SHP77 treated with DMSO at 0.1 percent for 48 hours (cell line): ENCODE measurements at places on chromosomes 1 and 21.

DNA sequence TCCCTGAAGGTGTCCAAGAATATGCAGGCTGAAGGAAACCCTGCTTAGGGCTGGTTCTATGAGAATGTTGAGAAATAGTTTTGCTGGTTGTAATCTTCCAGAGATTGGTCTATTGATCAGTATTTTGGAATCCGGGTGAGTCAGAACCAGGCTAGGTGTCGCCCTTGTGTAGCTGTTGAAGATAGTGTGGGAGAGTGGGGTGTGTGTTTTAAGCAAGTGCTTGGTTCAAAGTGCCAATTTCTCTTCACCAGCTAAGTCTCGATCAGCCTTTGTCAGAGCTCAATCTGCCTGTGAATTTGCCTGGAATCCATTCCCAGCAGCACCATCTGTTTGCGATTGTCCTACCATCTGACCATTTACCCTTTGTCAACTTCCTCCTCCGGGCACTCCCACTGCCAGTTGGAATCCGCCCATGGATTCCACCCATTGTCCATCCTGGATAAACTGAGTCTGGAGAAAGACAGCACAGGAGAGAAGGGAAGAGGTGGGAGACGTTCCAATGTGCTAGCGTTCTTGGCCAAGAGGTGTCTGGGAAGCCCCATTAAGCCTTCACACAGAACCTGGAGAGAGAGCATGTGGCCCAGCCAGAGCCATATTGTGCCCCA is 59.4 kb upstream of the CYP2J2 start:
- no peak for DNase-seq

DNA sequence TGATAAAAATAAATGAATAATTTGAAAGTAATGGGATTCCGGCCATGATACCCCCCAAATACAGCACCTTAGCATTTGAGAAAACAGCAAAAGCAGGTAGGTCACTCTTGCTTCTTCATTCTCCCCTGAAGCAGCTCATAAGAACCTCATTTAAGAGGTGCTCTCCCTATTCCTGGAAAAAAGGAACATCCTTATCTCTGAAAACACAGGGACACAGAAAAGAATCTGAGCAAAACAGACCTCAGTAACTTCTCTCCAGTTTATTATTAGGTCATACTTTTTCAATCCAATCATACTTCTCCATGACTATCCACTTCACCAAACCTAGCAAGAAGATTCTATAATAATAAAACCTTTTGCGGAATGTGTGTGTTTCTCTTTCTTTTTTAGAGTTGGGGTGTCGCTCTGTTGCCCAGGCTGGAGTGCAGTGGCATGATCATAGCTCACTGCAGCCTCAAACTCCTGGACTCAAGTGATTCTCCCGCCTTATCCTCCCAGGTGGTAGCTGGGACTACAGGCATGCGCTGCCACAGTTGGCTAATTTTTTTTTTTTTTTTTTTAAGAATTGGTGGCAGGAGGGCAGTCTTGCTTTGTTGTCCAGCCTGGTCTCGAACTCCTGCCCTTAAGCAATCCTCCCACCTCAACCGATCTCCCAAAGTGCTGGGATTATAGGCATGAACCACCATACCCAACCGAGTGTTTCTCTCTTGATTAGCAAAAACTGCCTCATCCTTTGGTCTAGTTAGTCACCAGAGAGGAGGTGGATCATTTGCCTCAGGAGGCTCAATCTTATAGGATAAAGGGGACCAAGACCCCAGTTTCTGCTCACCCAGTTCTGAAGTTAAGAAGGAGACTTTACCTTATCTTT is 10.6 kb upstream of the TRIM33 start:
- no peak for DNase-seq

DNA sequence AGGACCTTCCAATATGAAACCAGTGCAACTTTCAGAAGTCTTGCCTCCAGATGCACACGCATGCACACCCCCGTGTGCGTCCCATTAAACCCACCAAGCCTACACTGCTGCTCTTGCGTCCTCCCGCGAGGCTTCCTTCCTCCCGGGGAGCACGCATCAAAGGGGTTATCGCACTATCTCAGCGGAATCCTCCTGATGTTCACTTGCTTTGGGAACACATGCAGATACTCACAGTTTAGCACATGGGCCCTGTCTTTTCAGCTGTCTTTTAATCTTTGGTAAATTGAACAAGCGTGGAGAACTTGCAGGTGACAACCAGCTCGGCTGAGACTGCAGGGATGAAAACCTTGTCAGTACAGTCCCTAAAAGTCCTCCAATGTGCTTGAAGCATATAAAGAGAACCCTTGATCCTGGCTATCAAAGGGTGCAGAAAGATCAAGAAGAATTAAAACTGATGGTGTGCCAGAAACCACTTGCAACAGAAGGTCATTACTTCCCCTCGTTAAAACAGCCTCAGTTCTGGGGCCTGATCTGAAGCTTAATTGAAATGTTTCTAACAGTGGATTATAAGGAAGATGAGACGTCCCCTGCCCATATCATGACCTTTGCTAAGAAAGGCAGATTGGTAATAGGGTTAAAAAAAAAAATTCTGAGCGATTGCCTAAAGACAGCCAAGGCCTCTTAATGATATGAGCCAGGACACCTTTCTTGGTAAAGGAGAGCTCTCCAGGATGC is 149.4 kb upstream of the LMO4 start:
- no peak for DNase-seq

GRCh38 chr1:152899027-152899426 is 9.3 kb upstream of the IVL start:
- no peak for DNase-seq

- no peak for DNase-seq
These were observed 15.2 kb upstream of the ARHGEF2 start for GRCh38 chr1:155993595-155993994.

GRCh38 chr1:200837931-200838571 is 34.7 kb upstream of the GPR25 start:
- DNase-seq = no peak

DNA sequence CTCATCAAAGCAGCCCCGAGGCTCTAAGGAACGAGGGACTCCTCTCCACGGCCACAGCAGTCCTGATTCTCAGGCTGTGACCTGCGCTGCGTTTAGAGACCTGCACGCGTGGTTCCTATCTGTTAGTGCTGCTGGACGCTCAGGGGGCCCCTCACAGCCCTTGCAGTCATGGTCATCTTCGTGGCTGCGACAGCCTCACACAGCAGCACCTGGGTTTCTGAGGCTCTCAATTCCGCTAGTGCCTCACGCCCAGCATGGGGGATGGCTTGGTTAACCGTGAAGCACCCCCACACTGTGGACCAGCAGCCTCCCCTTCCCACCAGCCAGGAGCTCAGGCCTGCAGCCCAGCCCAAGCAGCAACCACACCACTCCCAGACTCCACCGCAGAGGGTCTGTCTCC is 7.8 kb downstream of the MORN1 start:
- no peak for DNase-seq

DNA sequence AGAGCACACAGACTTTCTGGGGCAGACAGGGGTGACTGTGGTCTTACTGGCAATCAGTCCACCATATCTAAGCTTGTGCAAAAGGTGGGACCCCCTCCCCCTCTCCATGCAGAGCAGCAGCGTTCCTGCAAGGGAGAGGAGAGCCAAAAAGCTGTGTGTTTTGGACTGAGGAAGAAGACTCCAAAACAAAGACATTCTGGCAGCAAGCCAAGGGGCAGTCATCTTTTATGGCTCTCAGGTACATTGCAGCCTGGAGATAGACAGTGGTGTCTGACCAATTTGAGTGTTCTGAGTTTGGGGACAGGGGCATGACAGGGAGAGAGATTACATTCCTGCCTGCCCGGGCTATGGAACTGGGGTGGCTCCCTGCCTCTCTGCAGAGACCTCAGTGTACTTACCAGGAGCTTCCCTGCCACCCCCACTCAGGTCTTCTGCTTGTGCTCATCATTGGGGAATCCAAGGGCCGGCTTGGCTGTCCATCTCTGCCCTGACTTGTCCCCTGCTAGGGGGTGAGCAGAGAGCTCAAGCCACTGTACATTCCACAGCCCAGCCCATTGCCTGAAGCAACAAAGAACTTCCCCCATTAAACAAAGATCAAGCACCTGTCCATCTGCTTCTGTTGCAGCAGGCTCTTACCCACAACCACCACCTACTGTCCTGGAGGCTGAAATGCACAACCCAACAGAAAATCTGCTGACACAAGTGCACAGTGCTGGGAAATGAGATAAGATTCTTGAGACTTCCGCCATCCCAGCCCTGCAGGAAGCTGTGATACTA is 131.1 kb downstream of the EVI5 start:
- no peak for DNase-seq

DNA sequence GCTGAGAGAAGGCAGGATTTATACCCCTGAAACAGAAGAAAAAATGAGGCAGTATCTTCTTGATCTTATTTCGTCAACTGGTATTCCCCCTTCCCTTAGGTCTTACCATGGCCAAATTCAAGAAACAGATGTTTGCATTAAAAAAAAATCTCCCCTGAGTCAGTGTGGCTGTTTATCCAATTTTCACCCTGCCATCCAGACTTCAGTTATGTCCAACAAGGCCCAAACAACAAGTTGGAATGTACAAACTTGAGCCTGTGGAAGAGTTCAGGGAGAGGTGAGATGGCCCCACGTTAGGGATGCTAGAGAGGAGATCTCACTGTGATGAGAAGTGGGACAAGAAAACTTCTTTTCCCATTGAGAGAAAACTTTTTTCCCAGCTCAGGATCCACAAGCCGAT is 147.2 kb upstream of the PROX1 start:
- DNase-seq = no peak

DNA sequence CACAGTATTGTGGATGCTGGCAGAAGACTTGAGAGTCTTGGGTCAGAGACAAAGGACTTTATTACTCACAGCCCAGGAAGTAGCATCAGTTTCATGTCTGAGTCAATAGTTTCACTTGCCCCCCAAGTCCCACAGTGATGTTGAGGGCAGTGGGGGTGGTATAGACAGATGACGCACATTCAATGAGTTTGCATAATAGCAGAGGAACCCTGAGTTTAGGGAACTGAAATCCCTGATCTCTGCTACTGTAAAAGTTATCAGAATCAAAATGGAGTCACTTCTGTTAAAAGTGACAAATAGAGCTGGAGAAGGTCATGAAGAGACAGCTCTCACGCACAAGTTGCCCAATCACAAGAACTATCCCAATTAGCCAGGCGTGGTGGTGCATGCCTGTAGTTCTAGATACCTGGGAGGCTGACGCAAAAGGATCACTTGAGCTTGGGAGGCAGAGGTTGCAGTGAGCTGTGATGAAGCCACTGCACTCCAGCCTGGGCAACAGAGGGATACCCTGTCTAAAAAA is 11.5 kb upstream of the HCRTR1 start:
- no peak for DNase-seq

DNA sequence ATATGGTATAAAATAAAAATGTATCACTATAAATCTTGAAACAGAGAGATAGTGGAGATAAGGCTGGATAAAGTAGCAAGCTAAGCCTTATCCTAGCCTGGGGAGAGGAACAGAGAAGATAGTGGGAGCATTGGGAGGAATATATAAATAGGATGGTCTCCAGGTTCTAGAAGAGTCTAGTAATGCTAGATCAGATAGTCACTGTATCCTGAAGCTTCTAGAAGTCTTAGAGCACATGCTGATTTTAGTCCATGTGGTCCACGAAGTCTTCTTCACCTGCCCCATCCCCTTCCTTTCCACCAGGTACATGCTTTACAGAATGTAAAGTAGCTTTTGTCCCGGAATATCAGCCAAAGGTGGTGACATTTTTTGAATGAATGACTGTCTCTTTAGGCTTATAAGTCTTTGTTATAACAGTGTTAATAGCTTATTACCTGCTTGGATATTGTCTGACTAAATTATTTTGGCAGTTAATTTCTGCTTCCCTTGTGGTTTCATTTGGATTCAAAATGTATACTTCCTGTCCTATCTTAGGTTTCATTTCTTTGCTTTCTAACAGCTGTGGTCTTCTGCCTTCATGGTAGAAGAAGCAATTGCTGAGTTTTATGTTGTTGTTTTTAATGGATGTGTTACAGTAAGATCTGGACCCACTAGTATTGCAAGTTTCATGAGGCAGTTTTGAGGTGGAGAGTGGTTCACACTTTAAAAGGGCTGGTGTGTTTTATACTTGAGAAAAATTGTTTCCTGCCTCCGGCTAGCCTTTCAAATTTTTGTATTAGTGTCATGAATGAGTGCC is 5.9 kb downstream of the SMG7 start:
- DNase-seq = no peak

GRCh38 chr1:51755437-51755836 is 123.1 kb downstream of the NRDC start:
- DNase-seq = no peak

GRCh38 chr1:23639460-23640095 is 52.0 kb upstream of the RPL11 start:
- DNase-seq = no peak

DNA sequence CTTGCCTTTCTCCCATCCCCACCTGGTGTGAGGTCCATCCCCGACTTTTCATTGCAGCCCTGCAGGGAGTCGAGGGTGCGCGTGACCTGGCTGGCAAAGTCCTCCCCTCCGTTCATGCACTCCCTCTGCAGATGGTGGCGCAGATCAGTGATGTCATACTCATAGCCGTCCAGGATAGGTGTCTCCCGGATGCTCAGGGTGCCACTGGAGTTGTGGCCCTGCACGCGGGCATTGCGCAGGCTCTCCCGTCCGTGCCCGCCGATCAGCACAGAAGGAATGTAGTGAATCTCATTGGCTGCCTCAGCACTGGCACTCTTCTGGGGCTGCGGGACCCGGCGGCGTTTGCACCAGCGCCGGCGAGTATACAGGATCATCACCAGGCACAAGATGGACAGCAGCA is 132.1 kb downstream of the ASTN1 start:
- peak; percentile 87 for DNase-seq

GRCh38 chr21:26099610-26100219 is 70.9 kb downstream of the APP start:
- no peak for DNase-seq

GRCh38 chr1:212754193-212754592 is 37.4 kb downstream of the NSL1 start:
- no peak for DNase-seq

DNA sequence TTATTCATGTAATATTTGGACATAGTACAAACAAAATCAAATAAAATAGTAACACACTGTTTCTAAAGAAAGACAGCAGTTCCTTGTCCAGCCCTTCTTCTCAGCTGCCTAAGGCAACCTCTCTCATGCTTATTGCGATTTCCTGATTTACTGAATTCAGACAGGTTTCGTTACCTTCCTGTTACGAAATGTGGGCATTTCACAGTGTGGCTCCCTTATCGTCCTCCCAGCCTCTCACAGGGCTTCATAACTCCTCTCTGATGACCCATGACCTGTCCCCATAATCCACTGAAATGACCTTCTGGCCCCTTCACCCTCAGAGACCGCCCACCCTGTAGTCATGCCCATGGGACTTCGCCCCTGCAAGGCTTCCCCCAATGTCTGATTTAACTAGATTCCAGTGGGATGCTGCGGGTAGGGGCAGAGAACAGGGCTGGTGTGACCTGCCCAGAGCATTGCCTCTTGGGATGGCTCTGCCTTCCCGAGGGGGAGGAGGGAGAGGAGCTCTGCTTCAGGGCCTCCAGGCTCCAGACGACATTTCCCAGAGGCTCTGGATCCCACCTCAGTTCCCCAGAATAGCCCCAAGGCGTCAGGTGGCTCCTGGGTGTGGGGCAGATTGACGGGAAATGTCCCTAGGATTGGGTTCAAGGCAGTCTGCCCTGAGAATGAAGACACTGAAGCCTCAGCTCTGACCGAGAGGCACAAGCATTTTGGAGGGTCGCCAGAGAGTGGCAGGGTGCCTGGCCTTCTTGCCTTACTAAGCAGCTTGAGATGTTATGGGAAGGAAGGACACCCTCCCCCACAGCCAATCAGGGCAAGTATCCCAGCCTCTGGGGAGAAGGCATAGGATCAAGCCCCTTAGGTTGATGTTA is 20.6 kb downstream of the PADI2 start:
- DNase-seq = no peak

GRCh38 chr1:206833106-206833680 is 32.2 kb upstream of the IL20 start:
- no peak for DNase-seq
